ENCODE measurements at places on chromosomes 7 and 10.

GRCh38 chr7:8058852-8059251 is 90.3 kb downstream of the GLCCI1 start:
- DNase-seq = no peak

DNA sequence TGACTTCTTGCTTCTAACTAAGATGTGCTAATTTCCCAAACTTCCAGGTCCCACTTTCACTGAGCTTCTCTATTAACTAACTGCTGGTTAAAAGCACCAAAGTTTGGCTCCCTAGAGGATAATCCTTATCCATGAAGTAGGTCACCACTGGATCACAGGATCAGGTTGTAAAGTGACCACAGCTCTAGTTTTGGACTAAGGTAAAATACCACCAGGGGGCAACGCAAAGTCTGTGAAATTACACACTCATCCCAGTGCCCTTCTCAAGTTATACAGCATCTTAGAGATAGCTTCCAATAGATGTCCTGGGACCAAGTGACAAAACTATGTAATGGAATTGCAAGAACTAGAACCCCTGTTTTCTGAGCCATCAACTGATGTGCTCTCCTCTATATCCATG is 116.4 kb upstream of the ASAH2 start:
- DNase-seq = no peak

DNA sequence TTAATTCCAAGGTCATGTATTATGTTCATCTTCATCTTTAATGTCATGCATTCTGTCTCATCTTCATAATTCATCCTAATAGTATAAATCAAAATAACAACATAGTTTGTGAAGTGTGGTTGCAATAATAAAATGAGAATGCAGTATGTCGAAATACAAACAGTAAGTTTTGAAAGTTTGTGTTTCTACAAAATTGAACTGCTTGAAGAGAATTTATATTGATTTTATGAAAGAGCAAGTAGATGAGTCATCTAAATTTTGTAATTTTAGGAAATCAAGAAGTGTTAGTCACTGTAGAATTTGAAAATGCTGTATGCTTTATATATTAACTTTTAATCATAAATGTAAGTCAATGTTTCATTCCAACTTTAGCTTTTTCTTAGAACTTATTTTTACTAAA is 190.5 kb upstream of the PPP1R3A start:
- DNase-seq = no peak

DNA sequence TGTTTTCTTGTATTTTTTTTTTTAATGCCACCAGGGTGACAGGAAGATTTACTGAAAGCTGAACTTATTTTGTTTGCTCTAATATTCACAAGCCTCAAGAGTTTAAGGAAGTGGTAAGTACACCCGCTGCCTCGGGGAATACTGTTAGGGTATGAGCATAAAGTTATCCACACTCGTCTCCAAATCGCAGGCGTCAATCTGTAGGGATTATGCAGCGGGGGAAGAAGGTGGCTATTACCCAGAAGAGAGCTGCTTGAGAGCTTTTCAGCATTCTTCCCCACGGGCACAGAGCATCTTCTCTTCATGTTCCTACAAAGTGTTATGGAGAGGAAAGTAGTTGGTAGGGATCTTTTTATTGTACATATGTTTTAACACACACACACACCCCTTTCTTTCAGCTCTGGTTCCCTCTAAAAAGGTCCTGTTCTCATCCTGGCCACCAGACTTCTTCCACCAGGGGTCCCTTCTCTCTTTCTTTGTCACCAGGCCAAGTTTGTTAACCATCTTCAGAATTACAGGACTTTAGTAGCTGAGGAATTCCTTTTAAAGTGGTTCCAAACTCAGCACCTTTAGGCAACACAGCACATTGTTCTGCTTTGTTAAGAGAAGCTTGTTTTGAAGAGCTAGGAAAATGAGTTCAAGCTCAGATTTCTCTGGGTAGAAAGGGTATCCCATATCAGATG is 411.6 kb upstream of the GALNT17 start:
- DNase-seq = no peak

GRCh38 chr7:73971322-73971703 is 56.7 kb upstream of the ELN start:
- no peak for DNase-seq

DNA sequence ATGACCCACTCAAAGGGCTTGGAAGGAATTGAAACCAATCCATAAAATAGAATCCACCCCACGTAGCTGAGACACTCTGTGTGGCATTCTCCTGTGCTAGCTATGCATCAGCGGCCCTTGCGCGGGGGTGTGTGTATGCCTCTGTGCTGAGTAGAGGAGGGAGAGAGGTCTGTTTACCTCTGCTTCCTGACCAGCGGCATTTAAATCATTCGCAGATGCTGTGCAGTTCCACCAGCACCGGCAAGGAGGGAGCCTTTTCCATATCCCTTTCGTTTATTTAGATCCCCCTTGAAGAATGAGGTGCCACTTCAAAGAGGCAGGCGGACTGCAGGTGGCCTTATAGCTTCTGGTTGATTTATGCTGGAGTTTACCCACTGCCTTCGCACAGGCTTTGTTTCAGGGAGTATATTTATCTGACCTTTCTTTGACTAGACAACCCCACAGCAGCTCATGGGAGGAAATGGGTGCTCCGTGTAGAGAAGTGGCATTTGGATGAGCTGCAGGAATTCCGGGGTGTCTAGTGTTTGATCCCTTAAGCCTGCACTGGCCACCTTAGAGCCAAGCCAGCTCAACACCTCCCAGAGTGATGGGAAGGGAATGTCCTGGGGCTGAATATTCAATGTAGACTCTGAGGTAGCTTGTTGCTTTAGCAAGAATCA is 11.4 kb downstream of the C10orf53 start:
- no peak for DNase-seq

DNA sequence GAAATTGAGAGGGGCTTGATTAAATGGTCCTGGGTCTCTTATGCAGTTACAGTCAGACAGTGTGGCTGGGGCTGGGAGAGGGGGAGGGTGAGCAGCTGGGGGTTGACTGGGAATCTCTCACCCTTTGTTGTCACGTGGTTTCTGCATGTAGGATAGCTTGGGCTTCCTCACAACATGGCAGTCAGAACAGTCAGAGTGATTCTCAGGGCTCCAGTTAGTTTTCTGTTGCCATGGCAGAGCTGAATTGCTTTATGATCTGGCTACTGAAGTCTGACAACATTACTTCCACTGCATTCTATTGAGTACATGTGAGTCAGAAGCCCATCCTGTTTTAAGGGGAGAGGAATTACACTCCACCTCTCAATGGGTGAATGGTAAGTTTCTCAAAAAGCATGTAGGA is 102.7 kb downstream of the WDR11 start:
- DNase-seq = no peak

DNA sequence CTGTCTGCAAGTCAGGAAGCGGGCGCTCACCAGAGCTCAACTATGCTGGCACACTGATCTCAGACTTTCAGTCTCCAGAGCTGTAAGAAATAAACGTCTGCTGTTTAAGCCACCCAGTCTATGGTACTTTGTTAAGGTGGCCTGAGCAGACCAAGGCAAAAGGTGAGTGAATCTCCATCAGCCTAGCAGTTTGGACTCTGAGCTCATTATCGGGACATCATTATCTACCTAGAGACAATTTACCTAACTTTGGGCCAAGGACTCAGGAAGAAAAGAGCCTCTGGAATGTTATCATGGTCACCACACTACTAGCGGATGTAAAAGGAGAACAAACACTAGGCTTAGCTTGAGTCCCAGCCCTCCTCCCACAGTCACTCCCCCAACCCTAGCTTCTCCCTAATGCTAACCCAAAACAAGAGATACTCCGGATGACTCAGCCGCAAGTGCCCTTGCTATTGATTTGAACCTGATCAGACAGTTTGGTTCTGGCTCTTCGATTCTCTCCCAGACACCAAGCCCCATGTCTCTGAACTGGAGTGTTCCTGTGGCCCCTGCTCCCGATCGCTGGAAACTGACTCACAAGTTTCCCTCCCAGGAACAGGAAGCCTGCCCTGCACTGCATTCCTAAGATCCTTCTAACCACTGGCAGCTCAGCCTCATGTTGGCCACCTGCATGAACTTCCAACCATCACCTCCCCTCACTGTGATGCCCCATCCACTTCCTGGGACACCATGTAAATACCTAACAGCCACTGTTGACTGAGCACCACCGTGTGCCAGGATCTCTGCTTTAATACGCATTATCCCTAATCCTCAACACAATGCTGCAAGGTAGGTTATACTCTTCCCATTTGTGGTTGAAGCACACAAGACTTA is 34.5 kb downstream of the CREB3L2 start:
- DNase-seq = no peak

DNA sequence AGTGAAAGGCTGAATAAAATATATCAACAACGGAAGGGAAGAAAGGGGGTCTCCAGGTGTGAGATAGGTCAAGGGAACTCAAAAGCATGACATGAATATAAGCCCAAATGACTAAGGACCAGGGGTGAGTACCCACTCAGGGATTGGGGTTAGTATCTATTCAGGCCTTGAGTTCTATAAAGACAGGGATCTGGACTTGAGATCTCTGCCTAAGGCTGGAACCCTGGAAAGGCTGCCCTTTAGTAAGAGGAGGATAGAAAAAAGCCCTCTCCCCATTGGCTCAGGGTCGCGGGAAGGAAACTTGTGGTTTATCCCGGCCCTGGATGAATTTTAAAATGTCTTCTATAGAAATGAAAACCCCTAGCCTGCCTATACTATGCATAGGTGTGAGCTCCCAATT is 2.4 kb upstream of the ITPRIP start:
- no peak for DNase-seq

DNA sequence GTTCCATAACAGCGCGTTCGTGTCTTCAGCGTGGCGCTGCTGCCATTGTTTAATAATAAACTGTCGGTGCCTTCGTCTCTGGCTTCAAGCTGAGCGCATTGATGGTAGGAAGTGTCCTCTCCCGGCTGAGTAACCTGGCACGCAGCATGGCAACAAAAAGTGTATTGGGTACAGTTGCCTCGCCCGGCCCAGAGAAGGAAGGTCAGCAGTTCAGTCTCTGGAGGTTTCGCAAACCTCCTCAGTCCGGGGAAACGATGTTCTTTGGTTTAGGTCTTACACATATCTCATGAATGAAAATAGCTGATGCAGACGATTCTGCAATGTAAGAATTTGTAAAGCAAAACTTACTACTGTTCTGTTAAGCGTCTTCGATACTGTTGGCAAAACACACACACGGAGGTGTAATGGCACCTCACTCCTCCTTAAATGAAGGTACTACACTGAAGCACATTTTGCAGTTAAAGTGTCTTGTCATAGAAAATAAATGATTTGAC is 739 bp upstream of the CCDC186 start:
- DNase-seq = no peak

GRCh38 chr7:36734731-36735130 is 10.4 kb upstream of the AOAH start:
- no peak for DNase-seq

DNA sequence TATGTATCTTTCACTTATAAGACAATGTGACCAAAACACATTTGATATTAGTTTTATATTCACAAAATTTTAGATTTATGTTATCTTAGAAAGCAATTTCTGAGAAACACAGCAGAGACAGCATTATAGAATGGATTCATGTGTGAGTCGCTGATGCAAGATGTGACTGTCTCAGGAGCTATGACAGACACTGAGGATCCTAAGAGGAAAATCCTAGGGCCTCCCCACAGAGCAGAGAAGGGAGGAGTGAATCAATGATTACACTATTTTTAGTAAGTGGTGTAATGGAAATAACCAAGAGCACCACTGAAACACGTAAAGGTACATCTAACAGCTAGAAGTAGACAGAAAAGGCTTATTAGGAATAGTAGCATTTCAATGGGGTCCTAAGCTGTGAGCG is 204.0 kb upstream of the PTN start:
- no peak for DNase-seq

DNA sequence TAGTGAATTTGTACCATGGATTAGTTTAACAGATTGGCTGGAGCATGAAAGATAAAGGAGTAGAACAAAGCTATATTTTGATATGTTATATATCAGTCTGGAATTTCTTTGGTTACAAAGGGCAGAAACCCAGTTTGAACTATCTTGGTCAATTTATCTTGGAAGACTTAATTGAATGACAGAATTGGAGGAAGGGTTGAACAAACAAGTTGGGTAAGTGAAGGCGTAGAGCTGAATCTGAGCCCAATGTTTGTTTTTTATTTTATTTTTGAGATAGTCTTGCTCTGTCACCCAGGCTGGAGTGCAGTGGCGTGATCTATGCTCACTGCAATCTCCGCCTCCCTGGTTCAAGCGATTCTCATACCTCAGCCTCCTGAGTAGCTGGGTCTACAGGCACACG is 21.8 kb upstream of the JCAD start:
- no peak for DNase-seq

- DNase-seq = no peak
Observed at GRCh38 chr10:92208157-92208720, 82.6 kb downstream of the CPEB3 start.

DNA sequence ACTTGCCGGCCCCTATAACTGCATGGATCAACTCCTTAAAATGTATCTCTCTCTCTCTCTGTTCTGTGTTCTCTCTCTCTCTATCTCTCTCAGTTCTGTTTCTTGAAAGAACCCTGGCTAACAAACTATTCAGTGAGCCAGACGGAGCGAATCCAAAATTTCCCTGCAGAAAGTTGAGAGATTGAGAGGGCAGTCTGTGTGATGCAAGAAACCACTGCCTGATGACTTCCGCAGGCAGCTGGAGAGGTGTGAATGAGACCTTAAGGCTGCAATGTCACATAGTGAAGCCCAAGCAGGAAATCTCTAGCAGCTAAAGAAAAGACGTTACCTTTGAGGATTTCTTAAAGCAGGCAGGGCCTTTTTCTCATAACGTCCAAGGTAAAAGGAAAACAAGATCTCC is 17.3 kb downstream of the FAM107B start:
- DNase-seq = no peak

DNA sequence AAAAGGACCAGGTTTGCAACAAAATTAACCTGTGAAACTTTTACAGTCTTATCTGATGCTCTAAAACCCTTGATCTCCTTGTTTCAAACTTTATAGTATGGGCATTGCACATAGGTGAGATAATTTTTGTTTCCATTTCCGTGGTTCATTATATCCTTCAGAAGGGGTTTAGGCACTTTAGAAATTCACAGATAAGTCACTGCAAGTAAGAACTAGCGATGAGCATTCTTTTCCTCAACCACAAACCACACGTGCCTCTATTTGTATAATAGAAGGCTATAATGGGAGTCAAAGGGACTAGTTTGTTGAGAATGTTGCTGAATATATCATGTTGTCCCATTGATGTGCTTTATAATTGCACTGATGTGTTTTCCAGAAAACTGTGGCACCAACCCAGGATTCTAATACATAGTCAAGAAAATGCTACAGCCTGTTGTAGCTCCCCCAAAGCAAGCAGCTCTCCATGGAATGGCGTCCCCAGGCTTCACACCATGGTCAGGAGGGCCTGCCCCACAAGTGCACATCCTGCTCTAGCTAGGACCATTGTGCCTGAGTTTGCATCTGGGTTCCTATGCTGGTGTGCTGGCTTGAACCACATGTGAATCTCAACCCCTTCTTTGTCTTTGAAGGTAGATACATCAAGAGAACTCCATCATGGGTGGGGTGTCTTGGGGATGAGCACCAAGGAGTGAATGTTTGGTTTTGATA is 14.0 kb upstream of the ATXN7L1 start:
- no peak for DNase-seq

GRCh38 chr10:76481178-76481577 is 1049.8 kb downstream of the LRMDA start:
- DNase-seq = no peak

All from activated effector memory CD4-positive, alpha-beta T cell treated with anti-CD3 and anti-CD28 coated beads, Interleukin-2, amount 50 U/mL, for 16 hours (primary cell).